COR-L47 (cell line): ENCODE measurements at places on chromosomes 3 and 15.
A peak's percentile ranks its signal among the peaks of the same experiment; 100 is the strongest.

- no peak for DNase-seq
Measured at GRCh38 chr3:138148503-138148902, 16.3 kb upstream of the A4GNT start.

- no peak for DNase-seq
Measured at GRCh38 chr3:124826703-124827102, 60.5 kb downstream of the ITGB5 start.

DNA sequence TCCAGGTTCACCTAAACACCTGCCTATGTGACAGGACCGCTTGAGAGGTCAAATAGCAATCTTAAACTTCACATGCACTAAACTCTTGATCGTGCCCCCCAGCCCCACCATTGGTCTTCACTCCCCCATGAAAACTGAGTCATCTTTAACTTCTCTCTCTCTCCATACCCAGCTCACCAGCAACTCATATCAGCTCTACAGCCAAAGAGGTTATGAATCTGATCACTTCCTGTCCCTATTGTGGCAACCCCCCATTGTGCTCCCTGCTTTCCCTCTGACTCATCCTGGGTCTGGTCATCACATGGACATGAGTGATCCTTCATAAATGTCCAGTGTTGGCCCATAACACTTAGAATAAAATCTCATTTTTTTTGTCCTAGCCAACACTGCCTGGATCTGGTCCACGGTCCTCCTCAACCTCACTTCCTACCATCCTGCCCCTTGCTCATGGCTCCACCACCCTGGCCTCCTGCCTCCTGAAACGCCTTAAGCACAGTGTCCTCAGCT lies 103.4 kb upstream of the HACD2 start:
- DNase-seq = no peak

- DNase-seq = no peak
Measured at GRCh38 chr15:69299943-69300588, 1.4 kb downstream of the PAQR5 start.

- no peak for DNase-seq
Measured at GRCh38 chr15:98795980-98796379, 147.6 kb downstream of the IGF1R start.

DNA sequence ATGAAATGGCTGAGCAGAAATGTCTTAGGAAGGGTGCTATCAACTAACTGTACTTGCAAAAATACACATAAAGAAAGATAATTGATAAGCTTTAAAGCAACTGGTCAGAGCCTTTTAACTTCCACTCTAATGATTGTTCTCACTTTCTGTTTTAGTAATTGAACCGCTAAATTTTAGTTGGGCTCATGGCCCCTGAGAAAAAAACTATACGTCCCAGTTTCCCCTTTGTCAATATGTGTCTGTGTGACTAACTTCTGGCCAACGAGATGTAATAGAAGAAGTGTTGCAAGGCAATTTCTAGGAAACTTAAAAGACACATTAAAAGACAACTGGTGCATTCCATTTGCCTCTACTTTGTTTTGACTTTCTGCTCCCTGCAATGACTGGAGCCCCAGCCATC lies 223.9 kb downstream of the NR1D2 start:
- no peak for DNase-seq

GRCh38 chr3:157201648-157202278 lies 41.8 kb upstream of the CCNL1 start:
- peak; percentile 76 for DNase-seq

DNA sequence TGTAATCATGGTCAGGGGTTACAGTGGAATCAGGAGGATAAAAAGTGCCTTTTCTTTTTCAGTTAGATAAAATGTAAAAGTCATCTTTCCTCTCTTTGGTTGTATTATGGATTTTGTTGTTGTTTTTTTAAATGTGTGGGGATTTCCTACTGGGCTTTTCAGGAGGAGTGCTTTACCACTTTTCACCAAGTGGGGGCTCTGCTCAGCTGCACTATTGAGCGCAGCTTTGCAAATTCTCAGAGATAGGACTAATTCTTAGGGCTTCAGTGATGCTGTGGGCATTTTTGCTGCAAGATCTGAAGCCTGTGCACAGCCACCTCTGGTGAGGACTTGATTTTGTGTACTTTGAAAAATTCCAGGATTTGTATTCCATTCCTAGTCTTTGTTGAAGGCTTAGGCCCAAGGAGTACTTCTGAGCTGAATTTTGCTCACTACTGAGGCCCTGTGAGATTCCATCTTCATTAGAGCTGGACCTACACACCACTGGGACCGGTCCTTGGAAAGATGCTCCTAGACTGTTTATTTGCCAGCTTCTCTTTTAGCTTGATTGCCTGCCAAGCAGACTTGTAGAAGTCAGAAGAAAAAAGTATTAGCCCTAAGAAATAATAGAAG lies 7.5 kb downstream of the GNB5 start:
- no peak for DNase-seq

DNA sequence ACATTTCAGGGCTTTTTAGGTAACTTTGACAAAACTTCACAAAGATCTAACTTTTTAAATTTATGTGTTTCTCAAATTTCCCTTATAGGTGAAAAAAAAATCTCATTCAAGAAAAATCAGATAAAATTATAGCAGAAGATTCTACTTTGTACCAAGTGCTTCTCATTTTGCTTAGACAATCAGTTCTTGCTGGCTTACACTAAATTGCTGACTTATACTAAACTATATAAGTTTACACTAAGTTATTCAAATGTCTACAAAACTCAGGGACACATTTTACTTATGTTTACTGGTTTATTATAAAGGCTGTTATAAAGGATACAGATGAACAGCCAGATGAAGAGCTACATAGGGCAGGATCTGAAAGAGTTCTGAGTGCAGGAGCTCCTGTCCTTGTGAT lies 195.1 kb downstream of the ZPLD1 start:
- no peak for DNase-seq

GRCh38 chr3:196634224-196634623 lies 5.3 kb upstream of the NRROS start:
- DNase-seq = no peak

DNA sequence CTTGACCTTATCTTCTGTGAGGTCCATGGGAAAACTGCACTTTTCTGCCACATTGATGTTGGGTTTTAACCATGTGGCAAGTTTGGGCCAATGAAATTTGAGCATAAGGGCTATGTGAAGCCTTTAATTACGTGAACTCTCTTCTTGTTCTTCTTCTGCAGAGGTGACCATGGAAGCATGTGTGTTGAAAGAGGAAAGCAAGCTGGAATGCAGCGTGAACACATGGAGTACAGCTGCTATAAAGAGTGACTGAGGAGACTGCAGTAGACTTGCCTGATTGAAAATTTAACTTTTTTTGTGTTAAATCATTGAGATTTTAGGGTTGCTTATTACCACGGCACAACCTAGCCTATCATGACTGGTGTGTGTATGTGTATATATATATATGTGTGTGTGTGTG lies 347.3 kb downstream of the ZIC1 start:
- no peak for DNase-seq

DNA sequence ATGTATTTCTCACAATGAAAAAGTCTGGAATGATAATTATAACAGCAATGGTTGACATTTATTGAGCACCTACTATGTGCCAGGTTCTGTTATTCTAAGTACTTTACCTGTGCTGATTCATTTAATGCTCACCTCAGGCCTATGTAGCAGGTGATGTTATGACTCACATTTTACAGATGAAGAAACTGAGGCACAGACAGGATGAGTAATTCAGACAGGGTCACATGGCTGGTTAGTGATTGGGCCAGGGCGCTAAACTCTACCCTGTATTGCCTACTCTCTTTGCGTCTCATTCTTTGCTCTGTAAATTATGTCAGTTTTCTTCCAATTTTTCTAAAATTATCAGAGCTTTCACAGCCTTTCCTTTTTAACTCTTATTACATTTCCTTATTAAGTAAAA lies 98.3 kb downstream of the PIK3R4 start:
- no peak for DNase-seq

GRCh38 chr3:179182902-179183301 lies 34.7 kb downstream of the PIK3CA start:
- DNase-seq = no peak

- no peak for DNase-seq
Measured at GRCh38 chr15:77168141-77168540, 97.2 kb upstream of the TSPAN3 start.

DNA sequence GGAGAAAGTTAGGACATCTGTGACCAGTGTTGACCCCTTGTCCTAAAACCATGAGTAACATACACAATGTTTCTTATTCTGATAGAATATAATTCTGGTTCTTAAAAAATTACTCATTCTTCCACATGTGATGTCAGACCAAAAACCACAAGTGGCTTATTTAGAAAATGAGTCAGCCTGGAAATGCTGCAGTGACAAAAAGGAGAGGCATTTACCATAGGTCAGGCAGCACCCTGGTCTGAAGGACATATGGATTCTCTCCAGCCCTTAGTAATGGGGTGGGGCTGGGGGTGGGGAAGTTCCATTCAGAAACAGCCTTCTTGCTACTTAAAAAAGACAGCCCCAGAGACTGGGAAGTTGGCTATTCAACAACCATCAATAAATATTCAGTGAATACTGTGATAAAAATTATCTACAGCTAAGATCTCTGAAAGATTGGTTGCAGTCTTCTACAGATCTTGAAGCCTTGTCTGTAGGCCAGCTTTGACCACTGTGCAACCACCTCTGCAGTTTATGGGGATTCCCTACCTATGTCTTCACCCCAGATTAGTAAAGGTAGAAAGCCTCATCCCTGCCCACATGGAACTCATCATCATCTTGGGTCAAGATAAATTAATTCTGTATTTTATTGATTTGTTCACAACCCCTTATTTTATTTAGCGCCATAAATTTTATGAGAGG lies 34.9 kb upstream of the TIMP4 start:
- DNase-seq = no peak

DNA sequence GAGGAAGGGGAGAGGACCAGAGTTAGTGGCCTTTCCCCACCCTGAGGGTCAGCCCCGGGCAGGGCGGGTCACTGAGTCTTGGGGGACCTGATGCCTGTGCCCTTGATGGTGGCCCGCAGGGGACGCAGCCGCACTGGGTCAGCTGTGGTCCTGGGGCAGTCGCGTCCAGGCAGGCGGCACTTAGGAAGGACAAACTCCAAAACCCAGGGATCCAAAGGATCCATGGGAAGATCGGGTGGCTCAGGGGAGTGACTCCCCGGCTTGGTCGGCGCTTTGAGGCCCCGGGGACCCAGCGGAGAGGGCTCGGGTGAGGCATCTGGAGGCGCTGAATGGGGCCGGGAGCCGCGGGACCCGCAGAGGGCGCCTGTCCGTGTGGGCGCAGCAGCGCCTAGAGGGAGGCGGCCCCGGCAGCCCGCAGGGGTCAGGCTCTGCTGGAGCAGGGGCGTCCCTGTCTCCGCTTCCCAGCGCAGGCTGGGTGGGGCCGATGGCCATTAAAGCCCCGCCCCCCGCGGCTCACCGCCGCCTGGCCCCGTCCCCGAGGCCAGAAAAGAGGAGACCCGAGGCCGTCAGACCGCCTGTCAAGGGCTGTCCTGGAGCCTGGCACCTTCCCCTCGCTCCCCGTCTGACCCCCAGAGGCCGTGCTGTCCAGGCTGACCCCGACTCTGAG lies 17.5 kb downstream of the CIDEC start:
- DNase-seq = no peak

- DNase-seq = peak; percentile 16
Measured at GRCh38 chr3:43892526-43892925, 201.8 kb downstream of the ABHD5 start.

- no peak for DNase-seq
Measured at GRCh38 chr3:105606016-105606415, 239.3 kb downstream of the ALCAM start.

DNA sequence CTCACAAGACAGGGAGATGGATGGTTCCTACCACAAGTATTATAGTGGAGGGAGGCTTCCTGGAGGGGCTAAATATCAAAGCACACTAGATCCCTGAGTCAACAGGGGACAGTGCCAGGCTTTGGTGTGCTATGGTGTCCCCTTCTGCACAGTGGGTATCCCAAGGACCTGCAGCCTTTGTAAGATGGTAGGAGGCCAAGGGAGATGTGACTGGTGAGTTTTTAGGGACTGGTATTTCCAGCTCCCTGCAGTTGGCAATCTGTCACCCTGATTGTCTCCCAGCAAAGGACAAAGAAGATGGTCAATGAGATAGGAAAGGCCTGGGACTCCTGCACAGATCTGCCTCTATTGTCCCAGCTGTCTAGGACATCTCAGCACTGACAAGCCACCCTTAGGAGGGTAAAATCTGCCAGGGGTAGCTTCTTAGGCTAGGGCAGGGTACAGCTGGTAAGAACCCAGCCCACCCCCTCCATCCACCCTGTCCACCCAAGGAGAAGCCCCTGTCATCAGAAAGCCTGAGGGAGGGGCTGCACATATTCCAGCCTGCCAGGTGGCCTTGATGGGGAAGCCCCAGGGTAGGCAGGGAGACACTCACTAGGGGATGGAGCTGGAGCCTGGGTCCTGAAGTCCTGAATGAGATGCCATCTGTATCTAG lies 631 bp downstream of the CYP1A1 start:
- no peak for DNase-seq

DNA sequence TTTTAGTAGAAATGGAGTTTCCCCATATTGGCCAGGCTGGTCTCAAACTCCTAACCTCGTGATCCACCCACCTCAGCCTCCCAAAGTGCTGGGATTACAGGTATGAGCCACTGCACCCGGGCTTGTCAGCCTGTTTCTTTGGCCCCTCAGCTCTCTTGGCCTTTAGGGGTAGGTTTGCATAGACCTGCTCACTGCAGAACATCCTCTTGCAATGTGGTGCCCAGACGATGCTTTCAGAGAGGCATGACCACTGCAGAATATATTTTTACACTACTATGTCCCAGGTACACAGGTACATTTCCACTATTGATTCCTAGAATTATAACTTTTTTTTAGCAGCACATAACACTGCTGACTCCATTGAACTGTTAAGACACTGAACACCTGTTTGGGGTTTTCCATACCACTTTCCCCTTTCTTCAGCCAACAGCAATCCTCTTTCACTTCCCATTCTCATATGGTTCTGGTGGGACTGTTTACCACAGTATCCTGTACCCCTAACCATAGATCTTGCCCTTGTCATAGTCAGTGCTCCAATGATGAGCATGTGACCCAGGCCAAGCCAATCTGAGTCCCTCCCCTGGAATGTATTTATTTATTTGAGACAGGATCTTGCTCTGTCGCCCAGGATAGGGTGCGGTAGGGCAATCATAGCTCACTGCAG lies 21.1 kb downstream of the CCDC32 start:
- DNase-seq = no peak

DNA sequence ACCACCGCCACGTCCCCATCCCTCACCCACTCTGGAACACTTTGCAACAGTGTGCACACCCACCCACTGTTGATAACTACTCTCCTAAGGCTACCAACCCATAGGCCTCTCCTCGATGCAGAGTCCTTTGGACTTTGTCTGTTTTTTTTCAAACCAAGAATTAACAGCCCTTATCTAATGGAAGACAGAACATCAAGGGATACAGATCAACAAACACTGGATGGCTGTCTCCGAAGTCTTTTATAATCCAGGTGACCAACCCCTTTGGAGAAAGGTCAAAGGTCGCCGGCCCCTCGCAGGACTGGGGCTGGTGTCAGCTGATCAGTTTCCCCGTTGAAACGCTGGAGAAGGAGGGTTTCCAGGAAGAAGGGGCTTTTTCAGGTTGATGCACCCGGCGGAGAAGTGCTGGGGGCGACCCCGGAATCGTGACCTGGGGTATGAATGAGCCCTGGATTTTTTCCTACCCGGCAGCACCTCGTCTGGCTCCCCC lies 532 bp downstream of the B4GALT4 start:
- peak; percentile 31 for DNase-seq

- no peak for DNase-seq
Measured at GRCh38 chr3:146222204-146223046, 28.5 kb downstream of the PLSCR4 start.

- DNase-seq = no peak
Measured at GRCh38 chr15:63313825-63314224, 36.4 kb downstream of the APH1B start.
